ENCODE measurements at places on chromosomes 2 and 18. TPM values are rescaled to one million over a fixed set of nuclear protein-coding genes. Genes with fewer than 3 reads are reported as not detected.

Gene FAM124B
- 0.06 TPM for total RNA-seq

Gene IGFBP5
- total RNA-seq = 374 TPM

Gene CFAP53
- not detected for total RNA-seq

Gene ZNF396
- 3.1 TPM for total RNA-seq

Gene CCDC141
- total RNA-seq = 0.02 TPM

Gene AMER3
- total RNA-seq = not detected

Gene MAP4K4
- total RNA-seq = 26.4 TPM

Gene SLC25A12
- total RNA-seq = 22.3 TPM

Gene VWC2L
- not detected for total RNA-seq

Gene MDH1B
- 2.6 TPM for total RNA-seq

Gene CRYBA2
- not detected for total RNA-seq

Gene DNAJC5G
- total RNA-seq = not detected

Gene OTX1
- 0.64 TPM for total RNA-seq

Gene ZNF24
- total RNA-seq = 35.4 TPM

- DNase-seq = no peak
These were observed 451.7 kb upstream of the HS6ST1 start for GRCh38 chr2:128770143-128771085.

- DNase-seq = no peak
These were observed 95.2 kb upstream of the SPRED2 start for GRCh38 chr2:65527451-65528240.

- DNase-seq = no peak
These were observed 54.1 kb upstream of the EPB41L5 start for GRCh38 chr2:119958670-119959268.

DNA sequence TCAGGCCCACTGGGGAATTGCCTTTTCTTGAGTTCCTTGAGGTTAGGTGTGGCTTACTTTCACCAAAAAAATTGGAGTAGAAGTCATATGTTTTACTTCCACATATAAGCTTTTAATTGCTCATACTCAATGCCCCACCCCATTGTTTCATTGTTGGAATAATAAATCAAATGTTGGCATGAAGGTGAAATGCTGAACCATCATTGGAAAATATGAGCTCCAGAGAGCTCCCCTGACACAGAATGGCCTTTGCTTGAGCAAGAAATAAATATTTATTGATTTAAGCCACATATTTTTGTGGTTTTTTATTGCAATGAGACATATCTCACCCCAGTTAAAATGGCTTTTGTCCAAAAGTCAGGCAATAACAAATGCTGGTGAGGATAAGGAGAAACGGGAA is 167.3 kb upstream of the SRD5A2 start:
- no peak for DNase-seq

DNA sequence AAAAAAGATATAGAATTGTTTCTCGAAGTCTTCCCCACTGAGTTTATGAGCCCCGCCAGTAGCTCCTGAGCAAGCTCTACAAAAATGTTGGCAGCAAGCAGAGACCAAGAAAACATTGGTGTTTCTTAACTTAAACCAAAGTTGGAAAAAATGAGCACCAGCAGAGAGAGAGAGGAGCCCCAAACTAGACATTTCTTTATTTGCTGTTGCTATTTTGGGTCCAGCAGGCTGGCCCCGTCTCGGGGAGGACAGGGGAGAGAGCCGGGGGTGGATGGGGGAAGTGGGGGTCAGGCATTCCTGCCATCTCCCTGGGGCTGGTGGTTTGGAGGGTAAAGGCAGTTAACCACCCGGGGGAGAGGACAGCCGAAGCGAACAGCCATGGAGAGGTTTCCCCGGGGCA is 113.0 kb downstream of the DYSF start:
- no peak for DNase-seq

DNA sequence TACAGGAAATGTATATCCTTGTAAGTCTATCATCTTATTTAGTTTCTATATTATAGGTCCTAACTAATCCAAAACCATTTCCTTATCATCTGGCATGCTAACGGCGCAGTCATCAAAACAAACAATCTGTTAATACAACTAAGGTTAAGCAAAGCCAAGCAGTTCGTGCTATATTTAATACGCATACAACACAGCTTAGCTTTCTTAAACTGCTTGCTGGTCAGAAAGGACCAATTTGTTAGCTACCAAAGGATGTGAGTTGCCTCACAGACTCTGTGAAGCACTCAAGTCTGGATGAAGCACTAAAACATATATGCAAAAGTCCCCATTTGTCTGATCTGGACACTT is 67.0 kb downstream of the ZEB2 start:
- DNase-seq = peak; percentile 27

DNA sequence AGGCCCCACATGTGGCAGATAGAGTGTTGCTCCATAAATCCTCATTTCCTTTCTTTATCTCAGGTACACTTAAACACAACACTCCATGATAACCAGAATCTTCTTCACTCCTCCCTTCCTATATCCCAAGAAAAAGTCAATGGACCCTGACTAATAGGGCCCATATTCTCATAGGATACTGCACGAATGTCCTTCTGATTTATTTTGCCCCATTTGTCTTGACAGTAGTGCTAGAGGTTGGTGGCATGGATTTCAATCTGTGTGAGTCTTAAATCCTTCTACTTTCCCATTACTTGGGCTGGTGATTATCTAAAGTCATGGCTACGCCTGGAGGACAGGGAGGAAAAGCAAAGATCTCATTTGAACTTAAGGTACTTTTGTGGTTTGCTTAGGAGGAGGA is 156.0 kb downstream of the ACOXL start:
- no peak for DNase-seq

DNA sequence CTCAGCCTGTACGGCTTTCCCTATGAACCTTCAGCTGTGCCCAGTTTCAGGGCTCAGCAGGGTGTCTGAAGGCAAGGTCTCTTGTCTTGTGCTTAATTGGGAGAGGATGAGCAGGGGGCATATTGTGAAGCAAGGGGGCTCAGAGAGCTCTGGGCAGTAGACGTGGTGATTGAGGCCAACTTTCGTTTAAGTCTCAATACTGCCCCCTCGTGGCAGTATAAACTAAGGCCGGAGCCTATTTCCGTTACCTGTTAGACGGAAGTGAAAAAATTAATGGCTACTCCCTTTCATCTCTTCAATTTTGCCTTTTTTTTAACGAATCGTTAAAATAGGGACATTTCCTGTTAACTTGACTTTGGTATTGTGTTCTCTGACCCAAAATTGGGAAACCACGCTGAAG is 193.4 kb downstream of the TDRD15 start:
- DNase-seq = peak; percentile 16

DNA sequence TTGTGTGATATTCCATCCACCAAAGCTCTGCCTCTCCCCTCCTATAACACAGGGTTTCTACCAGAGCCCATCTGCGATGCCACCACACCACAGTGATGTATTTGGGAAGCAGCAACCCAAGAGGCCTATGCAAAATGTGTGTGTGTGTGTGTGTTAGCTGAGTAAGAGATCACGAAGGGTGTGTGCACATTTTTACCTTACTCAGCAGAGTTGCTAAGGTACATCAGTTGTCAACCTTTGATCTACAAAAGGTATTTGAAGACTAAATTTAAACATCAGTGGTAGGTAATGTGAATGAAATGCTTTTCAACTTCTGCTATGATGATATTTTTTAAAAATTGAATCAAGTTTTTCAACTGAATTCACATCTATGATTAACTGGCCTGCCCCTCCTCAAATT is 227.6 kb downstream of the FBXO15 start:
- no peak for DNase-seq

GRCh38 chr2:85194780-85195480 is 61.7 kb downstream of the TCF7L1 start:
- DNase-seq = no peak

DNA sequence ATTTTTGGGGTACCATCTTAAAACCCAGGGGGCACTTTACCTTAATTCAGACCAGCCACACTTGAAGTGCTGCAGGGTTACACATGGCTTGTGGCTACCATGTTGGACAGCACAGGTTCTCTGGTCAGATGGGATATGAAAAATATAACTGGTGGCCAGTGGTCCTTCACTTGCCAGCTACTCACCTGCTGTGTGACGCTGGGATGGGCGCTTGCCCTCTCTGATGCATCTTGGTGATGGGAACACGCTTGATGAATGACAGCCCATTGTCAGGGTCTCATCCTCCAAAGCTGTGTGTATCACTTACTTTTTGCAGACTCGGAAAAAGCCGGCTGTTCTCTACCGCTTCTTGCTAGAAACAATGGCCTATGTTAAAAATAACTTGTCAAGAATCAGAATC is 22.5 kb downstream of the HJURP start:
- DNase-seq = no peak

DNA sequence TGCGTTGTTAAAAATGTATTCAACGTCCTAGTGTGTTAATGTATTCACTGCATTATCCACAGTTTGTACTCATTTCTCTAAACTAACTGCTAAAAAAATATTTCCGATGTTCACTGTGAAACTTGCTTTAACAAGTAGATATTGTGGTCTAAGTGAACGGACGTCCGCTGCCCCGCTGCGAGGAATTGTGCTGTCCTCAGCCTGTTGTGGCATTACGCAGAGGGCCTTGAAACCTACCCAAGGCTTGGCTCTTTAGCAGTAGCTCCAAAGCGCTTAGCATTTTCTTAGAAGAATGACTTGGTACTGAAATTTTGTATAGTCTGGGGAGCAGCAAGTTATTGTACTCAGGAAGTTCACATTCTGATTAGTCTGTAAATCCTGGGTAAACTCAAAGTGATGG is 136.5 kb upstream of the SP5 start:
- DNase-seq = no peak

GRCh38 chr2:238886453-238887094 is 38.7 kb downstream of the TWIST2 start:
- no peak for DNase-seq

GRCh38 chr2:70469435-70469834 is 84.2 kb downstream of the TGFA start:
- no peak for DNase-seq

DNA sequence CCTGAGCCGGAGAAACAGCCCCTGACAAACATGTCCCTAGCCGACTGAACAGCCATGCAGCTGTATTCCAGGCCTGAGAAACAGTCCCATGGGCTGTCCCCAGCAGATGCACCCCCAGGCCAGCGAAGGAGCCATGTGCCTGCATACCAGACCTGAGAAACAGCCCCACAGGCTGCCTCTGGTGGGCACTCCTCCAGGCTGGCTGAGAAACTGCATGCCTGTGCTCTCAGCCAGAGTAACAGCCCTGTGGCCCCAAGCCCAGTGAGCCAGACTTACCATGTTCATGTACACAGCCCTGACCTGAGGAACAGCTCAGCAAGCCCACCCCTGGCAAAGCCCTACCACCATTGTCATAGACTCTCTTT is 24.8 kb downstream of the BOLL start:
- DNase-seq = no peak

DNA sequence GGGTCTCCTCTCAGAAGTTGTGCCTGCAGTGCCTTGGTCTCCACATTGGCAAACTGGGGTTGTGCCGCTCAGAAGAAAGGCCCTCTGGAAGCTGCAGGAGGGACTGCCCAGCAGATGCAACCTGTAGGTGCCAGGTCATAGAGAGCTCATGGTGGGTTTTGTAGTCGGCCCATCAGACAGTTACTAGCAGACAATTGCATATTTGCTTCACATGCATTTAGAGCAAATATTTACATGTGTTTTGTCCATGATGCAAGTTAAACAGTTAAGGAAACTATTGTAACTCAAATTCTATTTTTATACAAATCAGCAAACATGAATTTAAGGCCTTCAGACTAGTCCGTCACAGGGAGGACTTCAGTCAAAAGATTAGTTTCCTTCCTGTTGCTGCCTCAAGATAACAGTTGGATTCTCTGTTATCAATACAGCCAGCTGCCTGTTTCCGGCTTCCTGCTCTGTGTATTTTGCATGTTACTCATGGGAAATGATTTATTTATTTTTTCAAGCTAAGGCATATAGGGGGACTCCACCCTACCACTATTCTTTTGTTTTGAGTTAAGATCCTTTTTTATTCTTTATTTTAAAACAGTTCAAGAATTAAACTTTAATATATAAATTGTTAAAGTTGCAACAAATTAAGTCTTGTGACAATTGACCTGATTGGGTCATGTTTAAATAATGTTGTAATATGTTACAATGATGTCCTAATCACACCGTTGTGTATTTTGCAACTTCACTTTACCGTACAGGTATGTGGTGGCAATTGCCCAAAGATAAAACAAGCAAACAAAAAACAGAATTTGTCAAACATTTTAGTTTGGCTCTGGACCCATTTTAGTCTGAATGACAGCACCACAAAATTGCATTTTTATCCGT is 133.5 kb downstream of the SPTBN1 start:
- no peak for DNase-seq

- DNase-seq = no peak
These were observed 49.6 kb downstream of the FRZB start for GRCh38 chr2:182816866-182817265.

DNA sequence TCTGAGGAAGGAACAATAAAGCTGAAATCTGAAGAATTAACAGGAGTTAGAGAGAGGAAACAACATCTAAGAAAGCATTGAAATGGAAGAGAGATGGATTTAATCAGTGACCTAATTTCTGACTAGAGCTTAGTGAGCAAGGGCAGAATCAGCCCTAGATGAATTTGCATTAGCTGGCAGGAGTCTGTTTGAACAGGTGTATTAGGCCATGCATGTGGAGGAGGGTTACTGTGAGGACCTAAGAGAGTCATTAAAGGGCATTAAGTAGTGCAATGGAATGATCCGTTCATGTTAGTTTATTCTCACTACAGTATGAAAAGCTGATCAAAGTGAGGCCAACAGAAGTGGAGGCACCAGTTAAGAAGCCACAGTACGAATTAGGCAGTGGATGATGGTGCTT is 285.3 kb downstream of the GRB14 start:
- no peak for DNase-seq

GRCh38 chr2:64604155-64604554 is 49.6 kb downstream of the SERTAD2 start:
- no peak for DNase-seq

- no peak for DNase-seq
These were observed 247.6 kb downstream of the DYM start for GRCh38 chr18:49212819-49213218.

DNA sequence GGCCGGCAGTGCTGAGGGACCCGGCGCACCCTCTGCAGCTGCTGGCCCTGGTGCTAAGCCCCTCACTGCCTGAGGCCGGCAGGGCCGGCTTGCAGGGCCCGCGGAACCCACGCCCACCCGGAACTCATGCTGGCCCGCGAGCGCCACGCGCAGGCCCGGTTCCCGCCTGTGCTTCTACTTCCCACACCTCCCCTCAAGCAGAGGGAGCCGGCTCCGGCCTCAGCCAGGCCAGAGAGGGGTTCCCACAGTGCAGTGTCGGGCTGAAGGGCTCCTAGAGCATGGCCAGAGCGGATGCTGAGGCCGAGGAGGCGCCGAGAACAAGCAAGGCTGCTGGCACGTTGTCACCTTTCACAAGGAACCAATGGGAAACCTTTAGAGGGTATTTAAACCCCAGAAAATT is 36.8 kb upstream of the ZNF532 start:
- DNase-seq = no peak

- no peak for DNase-seq
These were observed 608.8 kb downstream of the ADCYAP1 start for GRCh38 chr18:1513519-1513918.

GRCh38 chr18:31407649-31408048 is 31.1 kb downstream of the DSG4 start:
- no peak for DNase-seq

DNA sequence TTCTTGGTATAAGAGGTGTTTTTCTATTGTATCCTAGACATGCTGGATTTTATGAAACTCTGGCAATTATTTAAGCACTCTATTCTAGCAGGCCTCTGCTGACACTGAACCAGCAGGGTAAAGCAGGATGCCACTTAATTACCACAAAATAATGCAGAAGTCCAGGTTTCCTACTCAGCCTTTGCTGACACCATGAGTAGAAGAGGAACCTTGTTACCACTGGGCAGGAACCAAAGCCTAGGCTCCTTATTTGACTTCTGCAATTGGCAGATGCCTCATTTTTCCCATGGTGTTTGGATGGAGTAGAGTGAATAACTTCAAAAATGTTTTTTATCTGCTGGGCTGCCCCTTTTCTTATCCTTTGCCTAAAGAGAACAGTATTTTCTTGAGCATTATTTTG is 60.8 kb downstream of the THNSL2 start:
- DNase-seq = no peak

Measured in H4 (cell line).